Activated naive CD4-positive, alpha-beta T cell treated with anti-CD3 and anti-CD28 coated beads for 36 hours (primary cell): ENCODE measurements at places on chromosomes 2 and 18. TPM values are rescaled to one million over a fixed set of nuclear protein-coding genes. Genes with fewer than 3 reads are reported as not detected.

Gene CCDC178
- not detected for total RNA-seq

Gene CCDC121
- 0.17 TPM for total RNA-seq

GRCh38 chr2:27860111-27860510 is 30.1 kb downstream of the RBKS start:
- no peak for DNase-seq

DNA sequence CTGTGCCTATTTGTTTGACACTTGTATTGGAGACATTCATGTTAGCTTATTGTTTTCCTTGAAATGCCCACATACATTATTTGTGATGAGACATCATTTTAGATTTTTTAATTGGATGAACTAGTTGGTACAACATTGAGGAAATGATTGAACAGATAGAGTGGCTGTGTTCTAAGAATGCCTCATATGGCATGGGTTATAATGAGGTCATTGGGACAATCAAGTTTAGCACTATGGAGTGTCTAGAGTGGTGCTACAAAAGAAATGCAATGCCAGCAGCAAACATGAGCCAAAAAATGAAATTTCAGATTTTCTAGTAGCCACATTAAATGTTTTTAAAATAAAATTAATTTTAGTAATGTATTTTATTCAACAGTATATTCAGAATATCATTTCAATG is 28.1 kb downstream of the ACVR2A start:
- DNase-seq = no peak

- DNase-seq = no peak
These were observed 691.9 kb downstream of the ERBB4 start for GRCh38 chr2:211846714-211847113.

Gene GKN1
- total RNA-seq = not detected

DNA sequence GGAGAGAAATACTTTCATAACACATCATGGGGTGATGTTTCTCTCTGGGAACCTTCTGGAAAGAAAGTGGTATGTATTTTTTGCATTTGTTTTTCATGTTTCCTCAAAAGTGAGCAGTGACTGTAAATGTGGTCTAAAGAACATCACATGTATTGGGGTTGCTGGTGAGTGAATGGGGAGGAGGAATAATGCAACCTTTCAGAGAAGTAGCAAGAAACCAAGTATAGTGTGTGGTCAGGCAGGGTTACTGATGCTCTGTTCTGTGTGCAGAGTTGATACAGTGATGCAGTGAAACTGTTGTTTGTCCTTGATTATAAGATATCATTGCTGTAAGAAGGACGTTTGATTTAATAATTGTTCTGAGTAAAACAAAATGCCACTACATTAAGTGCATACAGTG is 24.1 kb downstream of the ADNP2 start:
- DNase-seq = no peak
